Activated T-cell treated with anti-CD3 and anti-CD28 coated beads for 48 hours (primary cell): ENCODE measurements at places on chromosomes 1 and 21.

- DNase-seq: no peak
These were observed 68.1 kb downstream of the MRPL37 start for GRCh38 chr1:54267815-54268761.

DNA sequence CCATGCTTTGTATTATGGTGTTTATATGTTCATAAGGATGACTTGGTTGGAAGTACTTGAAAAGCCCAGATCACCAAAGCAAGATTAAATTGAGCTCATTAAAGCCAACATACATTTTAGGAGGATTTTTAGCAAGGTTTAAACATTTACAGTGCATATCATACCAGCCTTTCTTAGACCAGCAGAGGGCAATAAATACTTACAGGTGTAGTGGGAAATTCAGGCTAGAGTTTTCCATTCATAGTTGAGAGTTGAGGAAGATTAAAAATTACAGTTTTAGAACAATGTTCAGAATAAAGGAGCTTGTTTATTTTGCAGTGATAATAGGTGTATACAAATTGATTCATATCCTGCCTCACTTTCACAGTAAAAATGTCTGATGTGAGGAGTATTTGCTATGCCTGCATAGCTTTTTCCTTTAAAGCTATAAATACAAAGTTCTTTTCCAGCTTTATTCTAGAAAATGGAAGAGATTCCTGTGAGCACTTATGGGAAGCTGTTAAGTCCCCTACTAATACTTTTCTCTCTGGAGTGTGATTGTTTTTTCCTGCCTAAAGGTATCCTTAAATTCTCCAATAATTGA lies 35.3 kb downstream of the DTL start:
- DNase-seq: no peak

DNA sequence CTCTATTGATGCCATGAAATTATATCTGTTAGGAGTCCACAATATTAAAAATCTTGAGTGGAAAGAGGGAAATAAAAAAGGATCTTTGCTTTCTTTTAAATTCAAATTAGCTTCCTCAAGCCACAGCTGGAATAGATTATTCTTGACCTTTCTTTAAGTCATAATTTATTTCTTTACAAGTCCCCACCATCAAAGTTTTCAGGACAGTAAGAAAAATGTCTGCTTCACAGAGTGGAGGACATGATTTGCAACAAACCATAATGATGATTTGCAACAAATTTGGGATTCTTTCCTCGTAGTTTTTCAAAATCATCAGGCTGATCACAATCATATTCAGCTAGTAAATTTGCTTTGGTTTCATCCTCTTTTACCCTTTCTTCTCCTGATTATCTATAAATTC lies 301.8 kb upstream of the NRIP1 start:
- no peak for DNase-seq

GRCh38 chr1:115648717-115649691 lies 7.2 kb downstream of the VANGL1 start:
- no peak for DNase-seq

DNA sequence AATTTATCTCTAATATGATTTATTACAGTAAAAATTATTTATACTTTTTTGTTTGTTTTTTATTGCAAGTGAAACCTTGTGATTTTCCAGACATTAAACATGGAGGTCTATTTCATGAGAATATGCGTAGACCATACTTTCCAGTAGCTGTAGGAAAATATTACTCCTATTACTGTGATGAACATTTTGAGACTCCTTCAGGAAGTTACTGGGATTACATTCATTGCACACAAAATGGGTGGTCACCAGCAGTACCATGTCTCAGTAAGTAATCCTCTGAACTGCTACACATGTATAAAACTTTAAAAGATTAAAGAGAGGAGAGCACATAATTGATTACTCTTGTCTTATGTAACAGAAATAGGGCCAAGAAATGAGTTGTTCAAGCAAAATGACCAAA lies 4.5 kb downstream of the CFHR3 start:
- DNase-seq: no peak

GRCh38 chr21:31286621-31287020 lies 57.4 kb downstream of the TIAM1 start:
- no peak for DNase-seq

DNA sequence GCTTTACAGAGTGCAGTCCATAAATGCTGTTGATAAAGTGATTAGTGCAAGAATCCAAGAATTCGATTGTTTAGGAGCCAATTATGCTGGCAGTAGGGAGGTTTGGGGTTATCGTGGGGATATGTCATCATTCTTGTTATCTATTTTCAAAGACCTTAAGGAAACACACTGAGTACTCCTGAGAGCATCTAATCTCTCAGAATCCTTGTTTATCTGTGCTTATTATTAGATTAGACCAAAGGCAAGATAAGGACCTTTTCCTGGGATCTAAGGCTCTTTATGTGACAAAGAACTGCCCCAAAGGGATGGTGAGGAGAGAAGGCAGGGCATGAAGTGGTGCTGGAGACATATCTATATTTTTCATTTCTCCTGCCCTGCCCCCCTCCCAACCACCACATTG lies 139.1 kb downstream of the TSEN15 start:
- DNase-seq: no peak

DNA sequence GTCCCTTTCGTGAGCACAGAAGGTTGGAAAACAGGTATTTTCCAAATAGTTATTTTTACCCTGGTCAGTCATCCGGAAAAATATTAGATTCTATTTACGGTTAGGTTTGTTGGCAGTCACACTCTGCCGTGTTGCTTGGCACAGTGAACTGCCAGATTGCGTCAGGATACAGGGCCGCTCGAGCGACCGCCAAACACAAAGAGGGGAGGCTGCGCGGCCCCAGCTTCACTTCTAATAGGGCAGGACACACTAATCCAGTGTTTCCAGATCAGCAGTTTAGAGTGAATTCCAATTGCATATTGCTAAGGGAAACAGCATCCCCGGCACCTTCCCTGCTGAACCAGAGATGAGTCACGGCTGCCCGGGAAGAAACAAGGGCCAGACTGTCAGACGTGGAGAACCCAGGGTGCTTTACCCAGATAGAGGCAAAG lies 22.9 kb downstream of the UMODL1 start:
- DNase-seq: no peak

GRCh38 chr1:10514490-10515235 lies 39.9 kb downstream of the PEX14 start:
- no peak for DNase-seq

DNA sequence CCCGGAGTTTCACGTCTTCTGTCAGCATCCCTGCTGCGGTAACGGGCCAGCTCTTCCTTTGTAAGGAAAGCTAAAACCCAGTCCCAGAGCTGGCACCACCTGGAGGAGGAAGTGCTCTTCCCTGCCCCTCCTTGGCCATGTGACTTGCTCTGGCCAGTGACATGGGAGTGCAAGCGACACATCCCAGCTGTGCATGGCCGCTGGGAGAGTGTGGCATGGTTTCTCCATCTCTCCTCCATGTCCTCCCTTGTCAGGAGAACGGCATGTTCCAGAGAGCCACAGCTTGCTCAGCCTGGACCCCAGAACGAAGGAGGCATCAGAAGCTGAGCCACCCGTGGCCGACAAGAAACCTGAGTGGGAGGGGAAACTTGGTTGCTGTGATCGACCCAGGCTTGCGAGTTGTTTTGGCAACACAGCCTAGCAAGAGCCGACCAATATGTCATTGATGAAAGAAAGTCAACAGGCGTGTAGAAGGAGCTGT lies 2.7 kb upstream of the PRXL2B start:
- no peak for DNase-seq

- no peak for DNase-seq
These were observed 122.3 kb downstream of the DISC1 start for GRCh38 chr1:231748760-231749415.

DNA sequence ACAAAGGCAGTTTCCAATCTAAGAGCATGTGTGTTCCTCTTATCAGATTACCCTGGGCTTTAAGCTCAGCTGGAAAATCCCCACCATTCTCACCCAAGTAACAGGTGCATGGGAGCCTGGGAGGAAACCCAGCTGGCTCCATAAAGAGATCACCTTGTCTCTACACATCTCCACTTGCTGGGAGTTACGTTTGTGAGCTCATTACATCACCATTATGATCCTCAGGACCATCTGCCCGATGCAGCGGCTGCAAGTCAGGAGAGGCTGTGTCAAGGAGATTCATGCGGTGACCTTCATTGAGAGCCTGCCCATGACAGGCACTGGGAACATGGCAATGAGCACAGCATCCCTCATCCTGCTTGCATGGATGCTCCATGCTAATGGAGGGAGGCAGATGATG lies 618.0 kb downstream of the NPHP4 start:
- no peak for DNase-seq

DNA sequence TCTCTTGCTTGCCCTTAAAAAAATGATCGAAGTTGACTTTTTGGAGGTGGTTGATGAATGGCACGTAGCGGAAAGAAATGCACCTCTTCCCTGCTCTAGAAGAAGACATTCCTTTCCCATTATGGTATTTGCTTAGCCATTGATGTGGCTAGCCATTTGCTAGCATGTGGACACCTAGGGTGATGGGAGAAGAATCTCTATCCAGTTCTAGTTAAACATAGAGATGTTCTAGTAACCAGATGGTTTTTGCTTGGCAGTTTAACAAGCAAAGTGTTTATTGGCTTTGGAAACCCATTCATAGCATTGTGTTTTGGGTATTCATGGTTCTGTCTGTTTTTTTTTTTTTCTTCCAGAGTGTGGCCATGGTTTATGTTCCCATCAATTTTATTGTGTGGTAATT lies 78.9 kb downstream of the KCNJ6 start:
- DNase-seq: no peak

DNA sequence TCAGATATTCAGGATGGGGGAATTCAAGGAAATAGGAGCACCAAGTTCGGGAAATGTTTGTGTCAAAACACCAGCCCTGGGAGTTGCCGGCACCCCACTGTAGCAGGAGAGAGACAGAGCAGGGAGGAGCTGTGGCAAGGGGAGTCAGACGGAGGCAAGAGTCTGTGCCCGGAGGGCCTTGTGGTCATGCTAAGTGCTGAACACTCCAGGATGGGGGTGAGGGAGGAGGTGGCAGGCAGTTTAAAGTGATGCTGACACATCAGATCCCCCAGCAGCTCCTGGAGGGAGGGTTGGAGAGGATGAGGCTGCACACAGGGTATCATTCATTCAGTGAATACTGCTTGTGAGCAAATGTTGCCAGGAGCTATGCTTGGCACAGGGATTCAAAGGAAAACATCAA lies 150.3 kb upstream of the ETV3 start:
- no peak for DNase-seq

DNA sequence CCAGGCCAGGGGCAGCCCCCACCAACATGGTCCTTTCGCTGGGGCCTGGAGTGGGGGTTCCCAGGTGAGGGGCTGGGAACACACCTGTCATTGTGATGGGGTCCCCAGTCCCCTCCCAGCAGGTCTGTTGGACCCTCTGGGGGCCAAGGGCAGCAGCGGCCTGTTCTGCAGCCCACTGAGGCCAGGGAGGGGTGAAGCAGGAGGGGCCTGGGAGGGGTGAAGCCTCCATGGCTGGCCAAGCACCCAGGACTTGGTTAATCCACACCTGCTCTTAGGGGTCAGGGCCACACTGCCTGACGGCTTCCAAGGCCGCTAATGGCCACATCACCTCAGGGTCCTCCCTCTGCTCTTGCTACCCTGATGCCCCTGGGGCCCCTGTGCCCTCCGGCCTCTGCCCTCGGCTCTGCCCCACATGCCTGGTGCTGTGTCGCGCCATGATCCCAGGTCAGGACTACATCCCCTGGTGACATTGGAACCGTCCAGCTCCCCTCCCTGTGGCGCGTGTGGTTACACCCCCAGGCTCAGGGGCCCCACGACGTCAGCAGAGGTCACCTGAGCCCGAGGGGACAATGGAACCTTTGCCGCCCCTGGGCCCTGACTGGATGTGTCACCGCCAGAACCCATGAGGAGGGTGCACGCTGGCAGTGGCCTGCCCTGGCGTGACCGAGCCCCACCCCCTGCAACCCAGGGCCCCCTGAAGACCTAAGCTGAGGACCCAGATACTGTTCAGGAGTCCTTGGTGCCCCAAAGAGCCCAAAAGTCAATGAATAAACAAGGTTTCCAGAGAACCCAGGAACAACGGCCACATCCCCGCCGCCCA lies 7.0 kb downstream of the TNFRSF18 start:
- no peak for DNase-seq

DNA sequence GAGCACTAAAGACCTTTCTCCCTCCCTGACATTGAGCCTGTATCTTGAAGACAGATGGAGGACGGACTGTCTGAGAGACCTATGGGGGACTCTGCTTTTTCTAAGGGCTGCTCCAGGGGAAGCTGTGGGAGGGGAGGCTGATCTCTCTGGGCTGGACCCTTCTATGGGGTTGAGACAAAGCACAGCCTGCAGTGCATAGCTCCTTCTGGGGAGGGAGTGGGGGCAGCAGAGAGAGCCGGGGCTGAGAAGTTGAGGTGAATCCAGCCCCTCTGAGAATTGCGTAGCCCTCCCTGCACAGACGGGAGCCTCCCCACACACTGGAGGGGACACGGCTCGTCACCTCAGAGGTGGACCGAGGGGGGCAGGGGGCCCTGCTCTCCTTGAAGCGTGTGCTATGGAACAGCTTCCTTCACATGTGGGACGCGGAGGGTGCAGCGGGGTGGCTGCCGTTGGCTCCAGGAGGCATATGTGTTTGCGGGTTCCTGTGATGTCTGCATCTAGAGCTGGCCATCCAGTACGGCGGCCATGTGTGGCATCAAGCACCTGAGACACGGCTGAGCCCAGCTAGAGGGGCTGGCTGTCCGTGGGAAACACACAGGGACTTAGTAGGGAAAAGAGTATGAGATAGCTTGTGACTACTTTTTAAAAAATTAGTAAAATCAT lies 299.1 kb downstream of the CAMTA1 start:
- DNase-seq: no peak

DNA sequence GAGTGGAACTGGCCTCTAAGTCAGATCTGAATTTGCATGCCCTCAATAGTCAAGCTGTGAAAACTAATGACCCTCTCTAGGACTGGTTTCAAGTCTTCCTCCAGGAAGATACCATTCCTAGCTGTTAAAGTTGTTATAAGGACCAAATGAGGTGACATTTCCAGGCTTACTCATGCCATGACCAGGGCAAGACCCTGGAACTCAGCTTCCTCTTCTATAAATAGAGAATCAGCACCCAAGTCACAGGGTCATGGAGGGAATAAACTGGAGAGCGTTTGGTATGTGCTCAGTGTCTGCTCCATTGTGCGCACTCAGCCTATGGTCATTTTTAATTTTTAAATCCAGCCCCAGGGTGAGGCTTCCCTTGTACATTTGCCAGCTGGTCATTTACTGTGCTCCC lies 2.5 kb downstream of the S100A9 start:
- no peak for DNase-seq

DNA sequence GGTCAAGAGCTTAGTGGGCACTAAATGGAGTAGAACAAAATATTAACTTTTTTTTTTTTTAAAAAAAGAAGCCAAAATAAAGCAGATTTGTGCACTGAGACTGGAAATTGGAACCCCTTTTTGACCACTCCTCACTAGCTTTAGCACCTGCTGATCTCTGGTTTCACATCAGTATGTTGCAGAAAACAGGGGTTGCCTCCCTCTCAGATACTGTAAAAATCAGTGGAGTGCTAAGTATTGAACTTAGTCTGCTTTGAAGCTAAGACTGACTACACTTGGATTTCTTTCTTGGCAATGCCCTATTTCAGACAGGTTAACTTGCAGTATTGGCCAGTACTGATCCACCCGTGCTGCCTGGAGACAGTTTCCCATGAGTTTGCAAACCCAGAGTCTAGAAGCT lies 2.7 kb upstream of the KIAA0040 start:
- DNase-seq: no peak
